ENCODE measurements at places on chromosomes 5 and 9.

- DNase-seq: no peak
These were observed 277.8 kb downstream of the PRELID2 start for GRCh38 chr5:145557345-145557744.

- no peak for DNase-seq
These were observed 5.6 kb upstream of the SPDL1 start for GRCh38 chr5:169577951-169578350.

- no peak for DNase-seq
These were observed 327.8 kb downstream of the TMEM167A start for GRCh38 chr5:82749461-82749820.

- no peak for DNase-seq
These were observed 628.5 kb downstream of the CHSY3 start for GRCh38 chr5:130532786-130533185.

GRCh38 chr9:114693248-114693855 is 11.4 kb upstream of the TEX48 start:
- no peak for DNase-seq

- DNase-seq: no peak
These were observed 9.0 kb downstream of the ANXA6 start for GRCh38 chr5:151148583-151148982.

- no peak for DNase-seq
These were observed 26.6 kb upstream of the POMT1 start for GRCh38 chr9:131475956-131476776.

DNA sequence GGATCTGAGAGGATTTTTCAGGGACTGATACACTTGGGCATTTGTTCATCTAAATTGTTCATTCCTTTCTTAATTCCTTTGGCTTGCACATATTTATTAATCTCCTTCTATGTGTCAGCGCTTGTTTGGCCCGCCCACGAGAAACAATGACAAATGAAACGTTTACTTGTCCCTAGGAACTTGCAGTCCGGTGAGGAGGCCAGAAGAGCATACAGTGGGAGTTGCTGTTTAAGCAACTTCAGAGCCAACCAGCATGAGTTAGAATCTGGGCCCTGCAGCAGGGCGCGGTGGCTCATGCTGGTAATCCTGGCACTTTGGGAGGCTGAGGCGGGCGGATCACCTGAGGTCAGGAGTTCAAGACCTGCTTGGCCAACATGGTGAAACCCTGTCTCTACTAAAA is 18.8 kb downstream of the FBXL7 start:
- no peak for DNase-seq

DNA sequence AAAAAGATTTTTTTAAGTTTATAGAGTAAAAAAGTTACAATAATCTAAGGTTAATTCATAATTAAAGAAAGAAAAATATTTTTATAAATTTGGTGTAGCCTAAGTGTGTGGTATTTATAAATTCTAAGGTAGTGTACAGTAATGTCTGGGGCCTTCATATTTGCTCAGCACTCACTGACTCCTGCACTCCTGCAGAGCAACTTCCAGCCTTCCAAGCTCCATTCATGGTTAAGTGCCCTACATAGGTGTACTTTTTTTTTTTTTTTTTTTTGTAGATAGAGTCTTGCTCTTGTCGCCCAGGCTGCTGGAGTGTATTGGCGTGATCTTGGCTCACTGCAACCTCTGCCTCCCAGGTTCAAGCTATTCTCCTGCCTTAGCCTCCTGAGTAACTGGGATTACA is 10.1 kb downstream of the ACOT12 start:
- no peak for DNase-seq

DNA sequence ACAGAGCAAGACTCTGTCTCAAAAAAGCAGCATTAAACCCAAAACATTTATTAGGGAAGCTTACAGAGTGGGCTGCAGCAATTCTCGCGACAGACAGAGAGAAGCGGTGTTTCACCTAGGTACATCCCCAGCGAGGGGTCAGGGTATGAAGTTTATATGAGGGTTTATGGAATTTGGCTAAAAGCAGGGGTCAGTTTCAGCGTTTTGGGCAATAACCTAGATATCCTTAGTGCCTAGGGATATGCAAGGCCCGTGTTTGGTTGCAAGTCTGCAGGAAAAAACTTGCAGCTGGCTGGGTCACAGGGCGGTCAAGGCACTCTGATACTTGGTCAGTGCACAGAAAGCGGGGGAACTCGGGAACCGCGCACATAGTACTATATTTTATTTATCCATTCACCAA is 649 bp upstream of the GLE1 start:
- DNase-seq: peak; percentile 56

DNA sequence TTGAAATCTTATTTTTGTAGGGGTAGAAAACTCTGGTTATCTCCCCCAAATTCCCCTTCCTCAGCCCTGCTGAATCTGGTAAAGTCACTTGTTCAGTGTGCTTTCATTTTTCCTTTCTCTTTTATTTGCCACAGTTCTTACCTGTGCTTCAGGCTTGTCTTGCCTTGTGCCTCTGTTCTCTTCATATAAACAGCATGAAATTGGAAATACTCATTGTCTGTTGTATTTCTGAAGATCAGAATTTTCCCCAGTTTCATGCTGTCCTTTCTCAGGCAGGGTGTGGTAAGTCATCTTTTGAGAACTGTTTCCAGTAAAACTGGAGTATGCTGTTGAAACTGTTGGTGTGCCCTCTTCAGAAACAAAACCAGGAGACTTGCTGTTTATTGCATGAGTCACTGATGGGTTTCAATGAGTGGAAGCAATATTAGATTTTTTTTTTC is 7.0 kb downstream of the PAM start:
- no peak for DNase-seq

DNA sequence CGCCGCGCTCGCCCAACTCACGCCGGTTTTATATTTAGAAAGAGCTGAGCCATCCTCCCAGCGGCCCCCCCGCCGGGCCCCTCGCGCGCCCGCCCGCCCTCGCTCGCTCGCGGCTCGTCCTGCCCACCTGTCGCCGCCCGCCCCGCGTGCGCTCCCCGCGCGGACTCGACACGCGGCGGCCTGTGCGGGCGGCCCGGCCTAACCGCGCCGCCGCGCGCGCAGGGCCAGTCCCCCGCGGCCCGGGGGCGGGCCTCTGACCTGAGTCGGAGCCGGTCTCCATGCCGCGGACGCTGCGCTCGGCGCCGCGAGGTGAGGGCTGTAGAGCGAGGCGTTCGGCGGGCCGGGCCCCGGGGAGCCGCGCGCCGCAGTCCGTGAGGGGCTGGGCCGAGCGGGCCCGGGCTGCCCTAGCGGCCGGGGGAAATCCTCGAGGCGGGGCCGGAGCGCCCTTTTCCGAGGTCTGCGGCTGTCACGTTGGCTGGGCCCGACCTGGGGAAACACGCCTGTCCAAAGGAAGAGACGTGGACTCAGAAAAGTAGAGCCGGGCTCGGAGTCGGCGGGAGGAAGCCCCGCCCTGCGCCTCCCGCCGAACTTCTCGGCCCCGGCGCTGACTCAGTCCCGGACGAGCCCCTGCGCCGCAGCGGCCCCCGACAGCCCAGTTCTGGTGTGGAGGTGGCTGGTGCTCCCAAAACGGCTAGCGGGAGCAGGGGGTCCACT is at the start of gene ECPAS:
TSS of gene ECPAS (minus strand) at position 526 of the 714 bp plus-strand sequence. CDS start 11,465 bp downstream, outside the sequence.
- DNase-seq: peak; percentile 89

DNA sequence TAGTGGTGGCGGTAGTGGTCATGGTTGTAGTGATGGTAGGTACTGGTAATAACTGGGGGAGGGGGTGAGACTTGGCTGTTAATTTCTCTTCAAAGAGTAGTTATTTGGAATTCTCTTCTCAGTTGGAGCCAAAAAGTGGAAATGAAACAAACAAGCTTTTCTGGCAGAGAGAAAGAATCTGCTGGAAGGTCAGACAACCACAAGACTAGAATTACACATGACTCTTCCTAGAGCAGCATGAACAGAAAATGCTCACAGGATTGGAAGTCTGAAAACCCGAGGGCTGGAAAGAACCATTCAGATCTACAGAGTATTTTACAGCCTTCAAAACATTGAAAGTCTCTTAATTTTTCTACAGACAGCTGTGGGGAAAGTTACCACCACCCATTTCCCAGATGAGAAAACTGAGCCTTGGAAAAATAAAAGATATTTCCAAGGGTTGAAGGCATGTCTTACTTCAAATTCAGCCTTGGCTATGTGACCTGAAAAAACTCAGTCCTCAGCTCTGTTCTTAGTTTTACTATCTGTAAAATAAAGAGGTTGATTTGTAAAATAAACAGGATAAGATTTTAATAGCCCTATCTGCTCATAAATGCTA is 42.9 kb upstream of the TRIM32 start:
- DNase-seq: no peak

- DNase-seq: peak; percentile 7
These were observed 49.3 kb downstream of the NR2F1 start for GRCh38 chr5:93632327-93632726.

DNA sequence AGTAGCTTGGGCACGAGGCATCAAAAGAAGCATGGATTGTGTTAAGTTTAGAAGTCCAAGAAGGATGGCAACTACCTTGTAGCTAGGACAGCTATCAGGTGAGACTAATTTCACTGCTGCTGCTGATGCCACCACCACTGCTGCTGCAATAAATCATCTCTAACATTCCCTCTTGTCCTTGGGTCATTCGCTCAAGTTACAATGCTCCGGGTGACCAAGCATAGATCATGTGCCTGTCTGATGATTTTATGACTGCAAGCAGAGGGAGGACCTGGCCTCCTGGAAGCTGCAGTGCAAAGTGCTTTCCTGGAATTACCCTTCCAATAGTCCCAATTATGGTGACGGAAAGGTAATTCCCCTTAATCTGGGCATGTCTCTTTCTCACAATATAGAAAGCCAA is 334.4 kb downstream of the PRELID2 start:
- DNase-seq: no peak

- DNase-seq: no peak
These were observed 73.4 kb upstream of the PLPP6 start for GRCh38 chr9:4588721-4589120.

GRCh38 chr5:141382469-141383294 is at the start of gene PCDHGA7:
Gene PCDHGA7 (plus strand): TSS chr5:141382742. CDS start chr5:141382900, 158 bp downstream.
- DNase-seq: no peak

- no peak for DNase-seq
These were observed 30.5 kb upstream of the MSH3 start for GRCh38 chr5:80623999-80624398.

DNA sequence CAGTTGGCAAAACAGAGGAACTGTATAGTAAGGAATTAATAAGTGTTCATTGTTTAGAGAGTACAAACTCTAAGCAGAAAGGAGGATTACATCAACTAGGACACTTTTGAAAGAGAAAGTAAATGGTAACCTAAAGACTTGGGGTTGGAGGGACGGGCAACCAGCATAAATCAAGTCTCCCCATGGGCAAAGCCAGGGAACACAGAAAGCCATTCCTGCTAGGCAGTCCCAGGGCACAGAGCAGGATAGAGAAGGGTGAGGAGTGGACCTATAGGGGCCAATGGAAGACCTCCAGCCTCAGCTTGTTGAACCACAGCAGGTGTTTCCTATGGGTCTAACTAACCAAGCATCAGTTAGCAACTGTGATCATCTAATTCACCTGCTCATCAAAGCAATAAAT is 9.2 kb upstream of the ERAP1 start:
- DNase-seq: no peak

GRCh38 chr5:66958980-66959641 is 237.5 kb downstream of the CD180 start:
- no peak for DNase-seq

DNA sequence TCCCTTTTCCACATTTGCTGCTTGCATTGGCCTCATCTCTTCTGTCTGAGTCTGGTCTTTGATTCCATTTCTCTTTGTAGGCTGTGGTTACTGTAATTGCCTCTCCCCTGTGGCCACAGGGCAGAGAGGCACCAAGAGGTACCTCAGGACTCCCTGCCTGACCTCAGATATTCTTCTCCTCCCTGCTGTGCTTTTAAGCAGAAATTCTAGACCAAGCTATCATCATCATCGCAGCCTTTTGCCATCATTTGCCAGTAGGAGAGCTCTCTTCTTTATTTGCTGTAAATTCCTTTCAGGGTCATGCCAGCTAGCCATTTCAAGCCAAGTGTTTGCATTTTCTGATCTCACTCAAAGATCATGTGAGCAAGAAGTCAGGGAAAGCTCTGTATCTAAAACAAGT is 369.6 kb downstream of the ICE1 start:
- no peak for DNase-seq

DNA sequence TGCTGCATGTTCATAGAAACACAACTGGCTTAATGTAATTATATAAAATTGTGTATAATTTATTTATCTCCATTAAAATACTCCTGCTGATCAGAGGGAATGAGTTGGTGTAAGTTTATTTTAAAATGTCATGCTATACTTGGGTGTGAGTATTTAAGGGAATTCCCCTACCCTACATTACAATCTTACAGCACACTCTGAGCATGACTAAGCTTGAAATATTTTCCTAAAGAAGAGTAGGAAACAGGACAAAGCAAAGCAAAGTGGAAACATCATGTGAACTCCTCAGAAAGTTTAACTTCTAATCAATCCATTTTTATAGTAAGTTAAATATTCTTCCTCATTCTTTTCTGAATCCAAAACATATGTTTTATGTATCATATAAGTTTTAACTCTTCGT is 1271.3 kb downstream of the EFNA5 start:
- DNase-seq: no peak

DNA sequence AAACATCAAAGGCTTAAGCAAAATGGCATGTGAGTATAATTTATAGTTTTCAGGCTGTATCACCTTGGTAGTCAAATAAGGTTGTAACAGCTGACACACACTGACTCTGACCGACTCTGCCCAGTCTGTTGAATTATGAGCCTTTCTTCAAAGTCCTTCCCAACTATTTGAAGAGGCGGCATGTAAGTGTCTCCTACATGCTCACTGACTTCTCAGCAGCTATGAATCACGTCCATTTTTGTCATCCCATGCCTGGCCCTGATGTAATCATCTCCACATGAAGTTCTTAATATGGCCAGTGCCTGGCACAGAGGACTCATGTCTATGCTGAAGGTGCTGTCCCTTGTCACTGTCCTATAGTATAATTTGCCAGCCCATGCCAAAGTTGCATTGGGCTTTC is 5.1 kb upstream of the PTBP3 start:
- DNase-seq: no peak

DNA sequence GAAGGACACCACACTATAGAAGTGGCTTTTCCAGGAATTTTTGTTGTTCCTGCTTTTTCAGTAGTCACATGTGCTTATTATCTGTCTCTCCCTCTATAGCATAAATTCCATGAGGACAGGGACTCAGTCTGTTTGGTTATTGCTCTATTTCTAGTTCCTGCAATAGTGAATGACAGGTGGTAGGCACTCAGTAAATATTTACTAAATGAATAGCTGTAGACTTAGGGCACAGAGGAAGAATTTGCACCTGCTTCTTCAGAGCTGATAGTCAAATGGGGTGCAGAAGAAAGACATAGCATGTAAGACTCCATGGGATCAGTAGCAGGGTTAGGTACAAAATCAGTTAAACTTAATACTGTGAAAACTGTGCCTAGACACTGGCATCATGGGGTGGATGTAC is 580.2 kb downstream of the CCDC171 start:
- DNase-seq: no peak

GRCh38 chr5:5278201-5278814 is 138.2 kb downstream of the ADAMTS16 start:
- DNase-seq: no peak
